H4 (cell line): ENCODE measurements at places on chromosomes 5 and 9.

DNA sequence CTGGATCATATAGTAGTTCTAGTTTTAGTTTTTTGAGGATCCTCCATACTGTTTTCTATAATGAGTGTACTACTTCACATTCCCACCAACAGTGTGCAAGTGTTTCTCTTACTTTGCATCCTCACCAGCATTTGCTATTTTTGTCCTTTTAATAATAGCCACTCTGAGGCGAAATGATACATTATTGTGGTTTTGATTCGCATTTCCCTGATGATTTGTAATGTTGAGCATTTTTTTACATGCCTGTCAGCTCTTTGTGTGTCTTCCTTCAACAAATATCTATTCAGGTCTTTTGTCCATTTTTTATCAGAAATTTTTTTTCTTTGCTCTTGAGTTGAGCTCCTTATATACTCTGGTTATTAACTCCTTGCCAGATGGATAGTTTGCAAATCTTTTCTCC, 114.0 kb downstream of the ADAMTSL1 start:
- DNase-seq = no peak

GRCh38 chr5:105033637-105034400, 1471.2 kb upstream of the NUDT12 start:
- no peak for DNase-seq

GRCh38 chr5:78109891-78110324, 184.6 kb downstream of the AP3B1 start:
- DNase-seq = no peak

GRCh38 chr5:111929867-111930266, 172.9 kb upstream of the NREP start:
- DNase-seq = no peak
